Esophagus mucosa (tissue), 1 donor: ENCODE measurements at places on chromosomes 1 and 21. TPM values are rescaled to one million over a fixed set of nuclear protein-coding genes. Genes with fewer than 3 reads are reported as not detected.
A peak's percentile ranks its signal among the peaks of the same experiment; 100 is the strongest.

- ATAC-seq = no peak
Measured at GRCh38 chr1:2799811-2800663, 1.5 kb downstream of the TTC34 start.

- ATAC-seq = no peak
Measured at GRCh38 chr1:25821112-25821476, 1.3 kb downstream of the MTFR1L start.

- peak; percentile 19 for ATAC-seq
Measured at GRCh38 chr21:46092026-46092764, 5.7 kb upstream of the COL6A2 start.

DNA sequence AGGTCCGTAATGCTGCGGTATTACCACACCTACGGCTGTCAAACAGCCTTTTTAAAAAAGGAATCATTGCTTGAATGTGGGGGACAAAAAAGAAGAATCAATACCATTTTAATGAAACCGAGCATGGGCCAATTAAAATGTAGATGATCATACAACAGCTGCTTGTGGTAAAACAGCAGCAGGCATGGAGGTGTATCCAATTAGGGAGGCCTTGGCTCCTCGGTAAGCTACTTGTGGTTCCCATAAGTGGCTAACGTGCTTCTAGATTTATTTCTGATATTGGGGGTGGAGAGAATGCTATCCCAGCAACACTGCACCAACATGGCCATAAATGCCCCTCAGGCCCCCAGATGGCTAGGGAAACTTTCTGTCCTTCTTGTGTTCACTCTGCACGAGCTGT, 1.8 kb downstream of the PTPN14 start:
- no peak for ATAC-seq

DNA sequence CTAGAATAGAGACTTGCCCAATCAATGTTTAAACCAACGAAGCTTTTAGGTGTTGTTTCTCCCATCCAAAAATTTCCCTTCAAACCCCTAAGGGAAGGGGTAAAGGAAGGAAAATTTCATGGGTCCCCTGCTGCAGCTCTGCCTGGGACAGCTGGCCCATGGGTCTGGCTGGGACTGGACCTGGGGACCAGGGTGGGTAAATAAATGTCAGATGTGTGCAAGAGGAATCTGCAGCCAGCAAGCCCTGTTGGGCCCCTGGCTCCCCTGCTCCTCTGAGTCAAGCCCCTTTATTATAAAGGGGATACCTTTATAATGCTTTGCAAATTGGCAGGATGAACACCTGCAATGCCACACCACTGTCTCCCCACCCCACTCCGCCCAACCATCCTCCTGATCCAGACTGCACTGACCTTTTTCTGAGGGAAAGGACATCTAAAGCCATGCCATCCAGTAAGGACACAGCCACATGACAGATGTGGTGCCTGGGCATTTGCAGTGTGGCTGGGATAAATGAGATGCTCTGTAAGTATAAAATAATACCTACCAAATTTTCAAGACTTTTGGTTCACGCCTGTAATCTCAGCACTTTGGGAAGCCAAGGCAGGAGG, 1.9 kb upstream of the TMEM125 start:
- no peak for ATAC-seq

DNA sequence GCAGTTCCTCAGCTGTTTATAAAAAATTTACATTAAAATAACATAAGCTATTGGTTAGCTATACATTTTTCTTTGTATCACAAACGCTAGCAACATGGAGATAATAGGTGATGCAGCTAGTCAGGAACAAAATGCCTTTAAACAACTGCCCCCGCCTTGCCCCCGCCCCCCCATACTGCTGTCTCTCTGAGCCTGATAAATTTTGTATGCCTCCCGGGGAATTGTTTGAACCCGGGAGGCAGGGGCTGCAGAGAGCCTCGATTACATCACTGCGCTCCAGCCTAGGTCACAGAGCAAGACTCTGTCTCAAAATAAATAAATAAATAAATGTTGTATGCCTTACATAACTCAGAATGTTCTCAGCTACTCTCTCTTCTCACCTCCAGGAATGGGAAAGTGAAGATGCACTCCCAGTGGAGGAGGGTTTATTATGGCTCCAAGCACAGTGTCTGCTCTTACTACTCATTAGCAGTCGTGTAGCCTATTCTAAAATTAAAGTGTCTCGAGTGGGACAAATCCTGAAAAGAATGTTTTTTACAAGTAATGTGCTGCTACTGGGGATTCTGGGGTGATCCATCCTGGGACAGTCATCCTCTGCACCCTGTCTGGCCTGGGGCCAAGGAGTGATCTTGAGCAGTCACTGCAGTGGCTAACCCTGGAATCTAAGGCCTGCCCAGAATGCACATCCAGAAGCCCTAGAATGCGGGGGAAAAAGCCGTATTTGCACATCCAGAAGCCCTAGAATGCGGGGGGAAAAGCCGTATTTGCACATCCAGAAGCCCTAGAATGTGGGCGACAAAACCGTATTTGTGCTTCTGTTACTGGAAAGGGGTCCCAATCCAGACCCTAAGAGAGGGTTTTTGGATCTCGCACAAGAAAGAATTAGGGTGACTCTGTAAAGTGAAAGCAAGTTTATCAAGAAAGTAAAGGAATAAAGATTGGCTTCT, 39.4 kb upstream of the ZNF496 start:
- no peak for ATAC-seq

DNA sequence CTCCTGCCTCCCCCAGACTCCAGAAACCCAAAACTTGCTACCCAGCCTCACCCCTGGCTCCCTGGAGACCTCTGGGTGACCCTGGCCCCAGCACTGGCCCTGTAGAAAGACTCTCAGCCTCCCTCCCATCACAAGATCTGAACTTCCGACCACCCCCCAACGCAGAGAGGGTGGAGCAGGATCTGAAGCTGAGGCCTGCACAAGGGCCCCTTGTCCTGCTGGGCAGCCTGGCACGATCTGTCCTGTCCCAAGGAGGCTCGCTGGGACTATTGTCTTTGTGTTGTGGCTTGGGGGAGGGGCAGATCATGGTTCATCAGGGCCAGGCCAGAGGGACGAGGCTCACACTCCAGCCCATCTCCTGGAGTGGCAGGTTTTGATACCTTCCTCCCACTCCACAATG, 20.0 kb downstream of the PHLDA3 start:
- no peak for ATAC-seq

DNA sequence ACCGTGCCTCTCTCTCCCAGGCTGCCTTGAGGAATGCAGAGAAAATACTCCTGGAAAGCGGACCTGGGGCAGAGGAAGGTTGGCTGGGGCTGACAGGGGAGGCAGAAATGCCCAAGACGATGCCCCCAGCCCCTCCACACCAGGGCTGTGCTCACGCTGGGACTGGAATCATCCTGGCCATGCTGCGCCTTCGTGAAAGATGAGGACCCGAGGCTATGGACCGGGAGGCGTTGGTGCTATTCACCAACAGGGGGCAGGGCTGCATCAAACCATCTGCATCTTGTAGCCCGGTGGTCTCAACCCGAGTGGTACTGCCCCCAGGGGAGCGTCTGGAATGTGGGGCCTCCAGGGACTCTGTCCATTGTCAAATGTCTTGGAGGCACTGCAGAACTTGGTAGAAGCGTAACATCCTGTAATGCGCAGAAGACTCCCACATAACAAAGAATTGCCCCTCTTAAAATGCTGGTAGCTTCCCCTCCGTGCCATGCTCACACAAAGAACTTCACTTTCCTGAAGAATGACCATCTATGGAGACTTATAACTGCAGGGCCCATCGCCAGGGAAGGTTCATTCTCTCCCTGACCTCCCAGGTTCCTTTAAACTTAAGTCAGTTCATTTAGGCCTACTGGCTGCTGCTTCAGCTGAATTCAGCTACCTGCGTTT, 251.2 kb downstream of the RRAGC start:
- ATAC-seq = no peak

DNA sequence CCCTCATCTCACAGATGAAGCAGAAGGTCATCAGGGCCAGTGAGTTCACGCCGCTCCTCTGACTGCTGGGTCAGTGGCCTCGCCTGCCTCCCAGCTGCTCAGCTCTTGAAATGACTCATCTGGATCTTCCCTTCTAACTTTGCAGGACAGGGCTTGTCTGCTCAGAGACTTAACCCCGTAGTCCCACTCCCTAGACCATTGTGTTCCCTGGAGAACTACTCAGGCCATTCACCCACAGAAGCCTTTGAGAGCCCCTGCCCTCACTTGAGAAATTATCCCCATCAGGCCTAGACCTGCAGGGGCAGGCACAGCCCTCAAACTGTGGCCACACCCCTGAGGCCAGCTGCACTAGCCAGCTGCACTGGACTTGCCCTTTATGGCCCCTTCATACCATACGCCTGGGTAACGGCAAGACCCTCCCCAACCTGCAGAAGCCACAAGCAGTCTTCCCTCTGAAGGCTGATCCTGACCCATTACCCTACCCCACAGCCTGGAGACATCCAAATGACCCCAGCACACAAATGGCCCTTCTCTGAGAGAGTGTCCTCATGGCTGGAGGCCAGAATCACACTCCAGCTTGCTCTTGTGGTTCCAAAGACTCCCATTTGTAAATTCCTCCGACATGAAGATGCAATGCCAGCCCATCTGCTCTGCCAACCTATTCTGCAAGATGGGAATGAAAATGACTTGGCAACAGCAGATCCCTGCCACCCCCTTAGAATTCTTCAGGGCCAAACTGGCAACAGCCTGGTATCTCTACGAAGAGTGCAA, 33.2 kb downstream of the RCSD1 start:
- peak; percentile 87 for ATAC-seq

GRCh38 chr1:95097426-95097825, 19.7 kb upstream of the TLCD4 start:
- ATAC-seq = no peak

EVA1C gene
- total RNA-seq = 23.8 TPM

TEDDM1 gene
- not detected for total RNA-seq
